ENCODE measurements at places on chromosomes 12 and 14.

- DNase-seq = peak; percentile 0
These were observed at the start of gene CNTN1 for GRCh38 chr12:40691913-40692764. Gene CNTN1, plus strand, starts transcription at chr12:40692439.

GRCh38 chr14:70872678-70873020 is 34.6 kb upstream of the PCNX1 start:
- no peak for DNase-seq

DNA sequence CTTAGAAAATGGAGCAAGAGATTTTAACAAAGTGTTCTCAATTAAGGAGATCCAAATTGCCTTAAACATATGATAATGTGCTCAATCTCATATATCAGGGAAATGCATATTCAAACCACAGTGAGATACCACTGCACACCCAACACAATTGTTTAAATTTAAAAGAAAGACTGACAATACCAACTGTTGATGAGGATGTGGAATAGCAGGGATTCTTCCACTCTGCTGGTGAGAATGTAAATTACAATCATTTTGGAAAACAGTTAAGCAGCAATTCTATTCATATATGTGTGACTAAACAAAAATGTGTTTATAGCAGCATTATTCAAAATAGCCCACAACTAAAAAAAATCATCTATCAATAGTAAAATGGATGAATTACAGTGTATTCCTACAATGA is 144.2 kb downstream of the KICS2 start:
- no peak for DNase-seq

- no peak for DNase-seq
These were observed at the start of gene TMEM253 for GRCh38 chr14:21100931-21101330. Gene TMEM253, plus strand, starts transcription at chr14:21101066. Its CDS starts 278 bp downstream, at chr14:21101344.

DNA sequence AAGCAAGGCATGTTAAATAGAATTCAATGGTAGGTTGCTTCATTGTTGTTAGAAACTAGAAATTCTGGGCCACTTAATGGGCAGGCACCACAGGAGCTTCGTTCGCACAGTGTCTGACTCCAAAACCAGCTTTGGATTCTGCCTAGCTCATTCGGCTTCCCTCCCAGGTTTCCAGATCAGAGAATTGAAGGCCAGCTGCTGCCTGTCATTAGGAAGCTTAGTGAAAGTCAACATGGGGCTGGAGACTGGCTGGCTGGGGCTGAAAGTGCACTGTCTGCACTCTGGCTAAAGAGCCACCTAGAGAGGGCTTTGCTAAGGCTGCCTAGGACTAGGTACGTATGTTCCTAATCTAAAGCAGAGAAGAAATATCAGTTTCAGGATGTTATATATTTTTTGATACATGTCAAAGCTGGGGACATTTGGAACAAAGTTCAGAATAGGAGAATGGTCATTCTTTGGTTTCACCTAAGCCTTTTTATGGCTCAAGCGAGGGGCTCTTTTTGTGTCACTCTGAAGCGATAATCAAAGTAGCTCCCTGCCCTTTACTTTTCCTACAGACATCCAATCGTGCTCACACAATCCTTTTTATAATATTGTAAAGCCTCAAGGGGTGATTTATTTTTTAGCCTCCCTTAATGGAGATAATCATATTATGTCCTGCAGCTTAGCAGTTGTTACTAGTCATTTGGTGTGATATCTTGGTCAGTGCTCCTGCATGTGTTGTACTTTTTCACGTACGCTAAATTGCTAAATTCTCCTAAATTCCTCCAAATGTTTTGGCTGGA is 238.5 kb upstream of the NAV3 start:
- DNase-seq = no peak

GRCh38 chr14:77867476-77867875 is 67.6 kb downstream of the ADCK1 start:
- DNase-seq = no peak

DNA sequence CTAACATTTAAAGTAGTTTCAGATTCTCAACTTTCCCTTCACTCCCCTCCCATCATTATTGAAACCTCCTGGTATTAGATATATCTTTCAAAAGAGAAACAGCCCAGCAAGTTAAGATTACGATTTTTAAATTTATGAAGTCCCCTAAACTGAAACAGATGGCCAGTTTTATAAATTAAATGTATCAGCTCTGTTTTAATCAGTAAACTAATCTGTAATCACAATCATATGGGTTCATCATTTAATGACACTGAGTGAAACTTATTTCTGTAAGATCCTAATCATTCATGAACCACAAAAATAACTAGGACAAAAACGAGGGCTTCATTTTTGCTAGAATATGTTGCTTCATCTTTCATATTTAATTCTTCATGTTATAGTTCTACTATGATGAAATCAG is 137.8 kb downstream of the EPS8 start:
- DNase-seq = no peak
